Right ventricle myocardium superior (tissue), 1 donor: ENCODE measurements at places on chromosomes 3 and 15. TPM values are rescaled to one million over a fixed set of nuclear protein-coding genes. Genes with fewer than 3 reads are reported as not detected.

GRCh38 chr3:129305592-129306091 lies 27.0 kb downstream of the HMCES start:
- peak; percentile 89 for DNase-seq

DNA sequence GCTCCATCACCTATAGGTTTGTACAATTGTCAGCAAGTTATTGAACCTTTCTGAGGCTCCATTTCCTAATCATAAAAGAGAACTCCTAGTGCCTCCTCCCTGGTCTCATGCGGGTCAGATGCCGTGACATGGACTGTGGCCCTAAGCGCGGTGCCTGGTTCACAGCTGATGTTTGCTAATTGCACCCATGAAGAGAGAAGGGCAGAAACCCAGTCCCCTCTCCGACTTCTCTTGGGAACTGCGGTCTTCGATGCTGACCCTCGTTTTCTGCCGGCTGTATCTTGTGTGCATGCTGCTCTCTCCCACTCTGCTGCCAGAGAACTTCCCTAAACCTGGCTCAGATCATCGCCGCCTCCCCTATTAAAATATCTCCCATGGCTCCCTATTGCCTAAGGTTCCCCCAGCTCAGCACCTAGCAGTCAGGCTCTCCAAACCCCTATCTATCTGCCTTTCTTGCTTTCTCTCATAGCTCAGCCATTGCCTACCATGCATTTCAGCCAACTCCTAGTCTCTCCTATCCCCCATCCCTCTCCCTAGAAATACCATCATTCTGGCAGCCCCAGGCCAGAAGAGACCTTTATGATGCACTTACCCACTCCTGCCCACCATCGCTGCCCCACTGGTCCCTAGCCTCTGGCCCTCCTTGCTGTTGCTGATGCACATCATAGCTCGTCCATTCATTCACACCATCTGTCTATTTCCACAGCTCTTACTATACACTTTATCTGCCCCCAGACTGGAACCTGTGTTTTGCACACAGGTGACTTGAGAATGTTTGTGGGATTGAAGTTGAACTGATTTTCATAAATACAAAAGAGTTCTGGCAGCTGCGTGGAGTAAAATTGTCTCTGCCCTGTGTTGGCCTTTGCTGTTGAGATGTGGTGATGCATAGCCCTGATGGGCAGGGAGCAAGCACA lies 6.6 kb downstream of the ISG20 start:
- no peak for DNase-seq

DNA sequence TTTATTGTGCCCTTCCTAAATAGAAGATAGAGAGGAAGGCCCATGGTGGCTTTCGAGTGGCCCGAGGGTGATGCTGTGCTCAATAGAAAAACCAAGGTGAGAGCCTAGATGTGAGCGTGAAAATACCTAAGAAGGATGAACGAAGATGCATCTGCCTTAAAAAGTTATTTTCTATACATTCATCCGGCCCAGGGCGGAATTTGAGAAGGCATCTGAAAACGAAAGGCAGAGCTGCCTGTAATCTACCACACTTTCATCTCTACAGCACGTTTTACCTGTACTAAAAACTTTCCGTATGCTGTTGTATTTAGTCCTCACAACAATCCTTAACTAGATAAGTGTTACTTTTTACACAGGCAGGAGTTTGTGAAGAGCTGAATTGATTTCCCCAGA lies 1.4 kb downstream of the DUT start:
- no peak for DNase-seq

- no peak for DNase-seq
These were observed 488.4 kb upstream of the UBE2E2 start for GRCh38 chr3:22714749-22715148.

GRCh38 chr3:51819709-51820406 lies 40.8 kb upstream of the IQCF6 start:
- DNase-seq = no peak

- DNase-seq = no peak
These were observed 43.6 kb upstream of the RPL32 start for GRCh38 chr3:12884790-12885582.

DNA sequence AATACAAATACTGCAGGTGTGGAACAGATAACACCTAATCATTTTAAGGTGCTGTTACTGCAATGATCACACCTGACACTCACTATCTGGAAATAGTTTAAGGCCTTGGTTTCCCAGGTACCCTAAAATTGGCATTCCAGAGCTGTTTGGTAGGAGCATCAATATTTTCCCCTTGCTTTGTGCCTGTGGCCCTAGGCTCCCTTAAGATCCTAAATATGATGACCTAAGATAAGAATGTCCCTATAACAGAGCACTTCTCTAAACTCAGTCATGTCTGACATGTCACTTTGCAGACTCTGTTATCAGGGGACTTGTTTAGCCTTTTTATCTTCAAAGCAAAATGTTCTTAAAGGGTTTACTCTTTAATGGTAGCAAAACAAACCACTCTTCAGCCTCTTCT lies 115.9 kb upstream of the STRIT1 start:
- DNase-seq = no peak

- DNase-seq = no peak
These were observed 36.4 kb downstream of the ZNF710 start for GRCh38 chr15:90037511-90037860.

GRCh38 chr3:81728766-81729544 lies 32.5 kb downstream of the GBE1 start:
- DNase-seq = no peak

DNA sequence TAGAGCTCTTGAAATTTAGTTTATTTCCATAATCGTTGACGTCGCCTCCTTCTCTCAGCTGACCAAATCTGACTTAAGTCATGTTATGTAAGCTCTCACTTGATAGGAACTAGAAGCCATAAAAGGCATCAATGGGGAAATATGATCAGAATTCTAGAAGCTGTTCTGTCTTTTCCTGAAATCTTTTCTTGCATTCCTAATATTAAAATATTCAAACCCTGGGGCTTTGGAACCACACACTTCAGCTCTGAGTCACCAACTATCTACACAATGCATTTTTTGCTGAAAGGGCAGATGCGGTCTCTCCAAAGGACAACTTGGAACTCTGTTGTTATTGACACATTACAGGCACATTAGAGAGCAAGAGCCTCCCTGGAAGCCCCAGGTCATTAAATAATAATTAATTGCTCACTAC lies 91.3 kb downstream of the LARS2 start:
- no peak for DNase-seq

DNA sequence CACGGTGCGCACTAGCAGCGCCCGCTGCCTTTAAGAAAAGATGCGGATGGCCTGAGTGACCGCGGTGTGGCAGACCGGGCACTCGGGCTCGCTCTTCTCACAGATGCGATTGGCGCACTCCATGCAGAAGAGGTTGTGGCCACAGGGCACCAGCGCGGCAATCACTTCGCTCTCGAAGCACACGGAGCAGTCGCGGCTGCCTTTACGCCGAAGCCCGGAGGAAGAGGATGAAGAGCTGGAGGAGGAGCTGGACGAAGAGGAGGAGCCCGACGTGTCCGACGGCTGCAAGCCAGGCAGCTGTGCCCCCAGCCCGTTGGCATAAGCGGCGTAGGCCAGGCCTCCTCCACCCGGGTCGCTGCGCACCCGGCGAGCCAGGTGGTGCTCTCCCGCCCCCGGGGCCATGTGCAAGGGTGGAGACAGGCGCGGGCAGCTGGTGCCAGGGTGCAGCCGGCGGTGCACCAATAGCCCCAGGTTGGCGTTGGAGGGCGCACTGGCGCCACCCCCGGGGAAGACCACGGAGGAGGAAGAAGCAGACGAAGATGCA lies 2.6 kb downstream of the MEX3B start:
- no peak for DNase-seq

DNA sequence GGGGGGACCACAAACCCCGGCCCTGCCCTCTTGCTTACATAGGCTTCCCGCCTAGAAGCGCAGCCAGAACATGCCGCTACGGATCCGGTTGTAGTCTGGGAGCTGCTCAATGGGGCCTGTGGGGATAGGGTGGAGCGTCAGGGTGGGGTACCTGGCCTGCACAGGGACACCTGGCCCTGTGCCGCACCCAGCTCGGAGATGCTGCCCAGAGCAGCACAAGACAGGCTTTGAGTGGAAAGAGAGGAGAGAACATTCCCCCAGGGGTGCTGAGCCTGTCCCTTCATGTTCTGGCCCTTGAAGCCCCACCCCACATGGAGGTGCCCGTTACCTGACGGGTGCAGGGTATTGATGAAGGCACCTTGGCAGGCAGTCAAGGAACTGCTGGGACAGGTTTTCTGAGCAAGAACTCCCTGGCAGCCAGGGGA lies 4.0 kb upstream of the COL7A1 start:
- no peak for DNase-seq

- no peak for DNase-seq
These were observed 68.8 kb downstream of the FOXB1 start for GRCh38 chr15:60072826-60073465.

DNA sequence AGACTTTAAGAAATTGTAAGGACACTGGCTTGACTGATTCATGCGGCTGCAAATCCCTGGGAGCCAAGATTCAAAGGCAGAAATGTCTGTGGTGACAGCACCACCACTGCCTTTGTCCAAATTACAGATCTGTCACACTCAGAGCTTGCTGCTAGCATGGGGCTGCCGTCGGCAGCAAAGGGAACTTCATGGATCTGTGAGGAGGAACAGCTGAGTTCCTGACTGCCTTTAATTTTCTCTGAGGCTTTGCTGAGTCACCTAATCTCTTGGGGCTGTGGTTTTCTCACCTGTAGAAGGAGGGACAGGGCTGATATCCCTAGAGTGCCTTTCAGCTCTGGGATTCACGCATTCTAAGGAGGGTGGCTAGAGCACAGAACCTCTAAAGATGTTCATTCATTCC lies 4.1 kb upstream of the PAK6 start:
- no peak for DNase-seq

- DNase-seq = no peak
These were observed 21.0 kb downstream of the PRICKLE2 start for GRCh38 chr3:64203969-64204908.

- DNase-seq = no peak
These were observed 71.9 kb downstream of the SYNM start for GRCh38 chr15:99176757-99177156.

- DNase-seq = no peak
These were observed 14.9 kb downstream of the SPINT1 start for GRCh38 chr15:40858706-40859105.

- peak; percentile 72 for DNase-seq
These were observed 112.8 kb upstream of the ICE2 start for GRCh38 chr15:60591496-60592370.

GRCh38 chr3:1197051-1197450 lies 104.2 kb downstream of the CNTN6 start:
- no peak for DNase-seq

DNA sequence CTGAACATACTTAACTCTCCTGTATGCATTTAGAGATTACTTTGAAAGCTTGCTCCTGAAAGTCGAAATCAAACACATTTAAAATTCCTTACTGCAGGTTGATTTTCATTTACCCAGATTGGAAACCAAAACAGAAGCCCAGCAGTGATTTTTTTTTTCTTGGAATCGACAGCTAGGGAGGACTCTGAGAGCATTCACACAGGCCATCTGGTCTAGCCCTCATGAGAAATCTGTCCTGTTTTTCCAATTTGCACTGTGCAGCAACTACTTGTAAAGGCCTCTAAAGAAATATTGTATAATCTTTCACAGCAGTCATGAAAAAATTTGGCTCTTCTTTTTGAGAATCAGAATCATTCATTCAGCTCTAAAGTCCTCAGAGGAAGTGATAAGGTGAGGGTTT lies 179.2 kb downstream of the KCNAB1 start:
- DNase-seq = no peak

DNA sequence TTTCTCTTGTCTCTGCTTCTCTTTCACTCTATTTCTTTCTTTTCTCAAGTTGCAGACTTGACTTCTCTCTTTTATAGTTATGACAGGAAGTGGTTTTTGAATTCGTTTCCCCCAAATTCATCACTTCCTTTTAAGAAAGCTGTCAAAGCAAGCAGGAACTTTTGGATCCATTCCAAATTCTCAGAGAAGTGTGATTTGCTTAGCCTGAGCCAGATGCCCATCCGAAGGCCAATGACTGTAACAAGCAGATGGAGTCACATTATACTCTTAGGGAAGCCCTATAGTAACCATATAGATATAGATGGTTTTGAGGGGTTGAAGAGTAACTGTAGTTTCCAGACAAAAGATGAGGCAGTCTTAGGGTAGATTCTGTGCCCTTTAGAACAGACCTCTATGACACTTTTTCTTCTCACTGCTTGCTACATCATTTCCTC lies 592.0 kb upstream of the KCNMB2 start:
- DNase-seq = no peak

DNA sequence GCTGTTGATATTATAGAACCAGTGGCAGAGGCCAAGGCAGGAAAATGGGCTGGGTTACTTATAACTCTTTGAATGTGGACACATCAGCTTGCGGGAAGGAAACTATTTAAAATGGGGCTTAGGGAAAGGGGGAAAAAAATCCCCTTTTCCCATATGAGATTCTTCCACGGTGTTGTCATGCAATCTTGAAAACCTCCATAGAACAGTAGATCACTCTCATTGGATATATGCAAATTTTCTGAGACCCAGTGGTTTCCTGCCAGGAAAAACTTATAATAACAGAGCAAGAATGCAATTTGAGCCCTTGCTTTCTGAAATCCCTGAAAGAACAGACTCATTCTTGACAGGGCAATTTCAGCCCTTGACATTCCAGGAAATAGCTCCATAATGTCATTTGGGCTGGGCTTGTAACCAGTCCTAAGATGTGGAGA lies 31.1 kb downstream of the TMEM212 start:
- no peak for DNase-seq

DNA sequence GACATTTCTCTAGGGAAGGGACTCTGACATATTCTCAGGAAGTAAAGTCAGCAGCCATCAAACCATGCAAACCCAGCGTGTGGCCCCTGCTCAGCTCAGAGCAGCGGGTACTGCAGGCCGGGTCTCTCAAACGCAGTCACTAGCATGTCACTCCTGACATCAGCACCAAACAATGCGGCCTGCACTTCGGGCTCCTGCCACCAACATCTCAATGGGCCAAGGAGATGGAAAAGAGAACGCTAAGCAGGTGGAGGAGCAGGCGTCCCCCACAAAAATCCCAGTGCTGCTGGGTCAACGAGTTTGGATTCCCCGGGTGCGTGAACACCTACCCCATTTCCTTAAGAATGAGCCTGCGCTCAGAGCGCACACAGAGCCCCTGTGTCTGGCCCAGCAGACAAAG lies 9.9 kb upstream of the SPTBN5 start:
- no peak for DNase-seq

DNA sequence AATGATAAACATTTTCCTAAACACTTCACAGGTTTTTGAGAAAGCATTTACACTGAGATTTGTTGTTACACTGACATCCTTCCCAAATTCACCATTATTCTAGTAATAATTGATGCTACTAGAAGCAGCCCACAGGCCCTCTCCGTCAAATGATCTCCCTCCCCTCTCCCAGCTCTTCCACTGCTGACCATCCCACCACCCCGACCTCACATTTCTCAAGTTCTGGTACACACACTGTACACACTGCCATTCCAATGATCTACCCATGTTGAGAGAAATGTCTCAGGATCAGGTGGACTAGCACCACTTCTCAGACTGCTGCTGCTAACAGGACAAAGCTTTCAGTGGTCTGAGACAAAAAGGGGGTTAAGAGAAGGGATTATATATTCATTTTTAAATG lies 3.5 kb downstream of the TBC1D5 start:
- DNase-seq = no peak

The FSIP1 gene
- total RNA-seq = 0.91 TPM

The CFAP91 gene
- total RNA-seq = 0.75 TPM

The LRRC34 gene
- total RNA-seq = 2.0 TPM

The PHC3 gene
- total RNA-seq = 40.3 TPM

The FMN1 gene
- total RNA-seq = 2.9 TPM

The ZNF620 gene
- 1.0 TPM for total RNA-seq

The CCPG1 gene
- 75.5 TPM for total RNA-seq
